ENCODE measurements at places on chromosomes 2 and 18.

- DNase-seq: no peak
Measured at GRCh38 chr18:76515576-76515975, 20.5 kb upstream of the ZNF516 start.

GRCh38 chr18:58861353-58861752 is 3.3 kb upstream of the ZNF532 start:
- no peak for DNase-seq

DNA sequence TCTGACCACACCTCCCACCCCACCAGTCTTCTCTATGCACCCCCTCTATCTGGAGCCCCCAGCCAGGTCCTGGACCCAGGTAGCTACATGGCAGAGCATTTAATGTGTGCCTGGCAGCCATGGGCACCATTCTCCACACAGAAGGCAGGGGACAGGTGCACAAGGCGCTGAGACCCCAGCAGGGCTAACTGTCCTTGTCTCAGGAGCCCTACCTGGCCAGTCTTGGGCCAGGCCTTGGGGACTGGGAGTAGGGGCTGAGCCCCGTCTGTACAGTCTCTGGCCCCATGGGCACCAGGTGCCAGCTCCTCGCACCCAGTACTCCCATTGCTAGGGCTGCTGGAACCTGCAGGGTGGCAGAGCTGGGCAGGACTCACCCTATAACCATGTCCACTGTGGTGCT is 2.9 kb downstream of the GNLY start:
- DNase-seq: no peak

- peak; percentile 70 for DNase-seq
Measured at GRCh38 chr2:239227661-239228371, 173.0 kb downstream of the HDAC4 start.

DNA sequence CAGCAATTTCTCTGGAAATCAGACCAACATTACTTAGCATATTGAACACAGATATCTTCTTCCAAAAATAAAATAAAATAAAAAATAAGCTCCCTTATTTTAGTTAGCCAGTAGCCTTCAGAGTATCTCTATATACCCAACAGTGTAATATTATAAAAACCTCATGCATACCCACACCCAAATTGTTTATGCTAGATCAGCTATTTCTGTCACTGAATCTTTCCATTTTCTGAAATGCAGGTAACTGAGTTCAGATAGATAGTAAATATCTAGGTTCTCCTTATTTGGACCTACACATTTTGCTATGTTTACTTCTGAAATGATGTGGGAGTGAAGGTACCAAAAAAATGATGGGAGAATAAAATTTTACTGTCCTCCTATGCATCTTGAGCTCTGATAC is 39.9 kb downstream of the TTC21B start:
- no peak for DNase-seq

- DNase-seq: no peak
Measured at GRCh38 chr2:162126527-162126926, 25.5 kb downstream of the GCG start.

GRCh38 chr2:163692611-163693482 is 43.0 kb downstream of the FIGN start:
- DNase-seq: no peak

- DNase-seq: no peak
Measured at GRCh38 chr2:168091986-168092385, 155.4 kb downstream of the STK39 start.

All from coronary artery (tissue), 2 donors.